ENCODE measurements at places on chromosomes 2 and 18.

DNA sequence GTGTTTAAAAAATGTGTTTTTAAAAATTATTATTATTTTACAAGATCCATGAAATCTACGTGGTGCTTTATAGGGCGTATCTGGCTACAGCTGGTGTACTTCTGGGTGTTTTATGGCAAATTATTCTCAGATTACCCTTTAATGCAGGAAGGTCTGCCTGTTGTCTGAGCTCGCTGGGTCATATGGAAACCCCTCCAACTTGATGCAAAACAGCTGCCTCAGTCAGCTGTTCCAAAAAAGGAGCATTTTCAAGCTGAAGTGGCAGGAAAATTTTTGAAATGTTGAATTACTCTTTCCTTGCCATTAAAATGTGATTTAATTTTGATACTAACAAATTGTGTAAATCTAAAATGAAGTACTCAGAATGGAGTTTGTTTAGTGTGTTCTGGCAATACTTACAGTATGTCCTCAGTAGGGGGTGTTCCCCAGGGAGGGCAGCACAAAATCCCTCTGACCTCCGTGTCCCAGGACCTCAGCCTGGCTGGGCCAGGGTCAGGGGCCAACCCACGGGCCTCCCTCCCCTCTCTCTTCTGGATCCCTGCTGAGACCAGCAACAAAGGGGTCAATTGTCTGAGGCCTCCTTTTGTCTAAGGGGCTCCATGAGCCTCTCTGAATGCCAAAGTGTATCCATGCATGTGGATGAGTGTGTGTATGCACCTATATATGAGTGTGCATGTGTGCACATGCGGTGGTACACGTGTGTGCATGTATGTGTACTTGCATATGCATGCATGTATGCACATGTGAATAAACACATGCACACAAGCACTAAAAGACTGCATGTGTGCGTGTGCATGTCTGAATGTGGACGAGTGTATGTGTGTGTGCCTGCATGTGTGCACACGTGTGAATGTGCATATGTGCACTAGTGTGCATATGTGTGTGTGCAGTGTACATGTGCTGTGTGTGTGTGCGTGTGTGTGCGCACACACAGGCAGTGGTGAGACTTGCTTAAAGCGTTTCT lies 105.4 kb downstream of the ACOXL start:
- no peak for DNase-seq

- no peak for DNase-seq
These were observed 35.4 kb downstream of the ANKRD29 start for GRCh38 chr18:23627321-23627720.

DNA sequence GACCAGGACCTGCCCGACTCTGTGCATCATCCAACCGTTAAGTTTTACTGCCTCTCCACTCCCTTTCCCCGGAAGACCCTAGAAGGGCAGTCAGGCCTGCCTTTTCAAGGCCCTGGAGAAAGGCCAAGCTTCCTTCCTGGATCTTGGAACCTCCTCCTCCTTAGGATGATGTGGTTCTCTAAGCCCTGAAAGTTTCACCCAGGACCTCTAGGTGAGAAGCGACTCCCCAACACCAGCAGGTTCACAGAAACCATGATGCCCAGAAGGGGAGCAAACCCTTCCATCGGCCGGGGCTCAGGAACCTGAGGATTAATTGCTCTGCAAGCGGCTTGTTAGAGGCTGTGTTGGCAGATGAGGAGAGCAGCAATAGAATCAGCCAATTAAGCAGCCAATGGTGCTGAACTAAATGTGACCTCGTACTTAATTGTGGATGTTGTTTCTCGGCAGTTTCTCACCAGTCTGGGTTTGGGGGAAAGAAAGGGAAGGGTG lies 94.2 kb upstream of the FZD7 start:
- DNase-seq, result no peak

DNA sequence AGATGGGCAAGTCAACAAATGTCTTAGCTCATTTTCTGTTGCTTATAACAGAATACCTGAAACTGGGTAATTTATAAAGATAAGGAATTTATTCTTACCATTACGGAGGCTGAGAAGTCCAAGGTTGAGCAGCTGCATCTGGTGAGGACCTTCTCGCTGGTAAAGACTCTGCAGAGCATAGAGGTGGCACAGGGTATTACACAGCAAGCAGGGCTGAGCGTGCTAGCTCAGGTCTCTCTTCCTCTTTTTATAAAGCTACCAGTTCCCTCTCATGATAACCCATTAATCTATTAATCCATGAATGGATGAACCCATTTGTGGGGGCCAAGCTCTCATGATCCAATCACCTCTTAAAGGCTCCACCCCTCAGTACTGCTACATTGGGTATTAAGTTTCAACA lies 109.1 kb downstream of the CDK15 start:
- no peak for DNase-seq

DNA sequence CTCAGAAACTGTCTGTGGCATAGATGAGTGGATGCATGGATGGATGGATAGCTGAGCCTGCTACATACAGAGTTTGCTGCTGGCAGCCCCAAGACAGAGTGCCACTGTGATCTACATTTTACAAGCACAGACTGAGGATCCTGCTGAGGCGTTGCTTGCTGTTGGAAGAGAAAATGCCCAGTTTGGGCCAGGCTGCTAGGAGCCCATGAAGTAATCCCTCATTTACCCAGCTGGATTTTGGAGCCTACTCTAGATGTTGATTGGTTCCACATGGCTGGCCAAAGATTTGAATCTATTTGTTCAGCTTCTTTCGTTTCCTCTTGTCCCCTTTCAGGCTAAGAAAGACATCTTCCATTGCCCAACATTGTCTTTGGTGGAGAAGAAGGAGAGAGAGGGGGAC lies 261.3 kb downstream of the CLIP4 start:
- no peak for DNase-seq

DNA sequence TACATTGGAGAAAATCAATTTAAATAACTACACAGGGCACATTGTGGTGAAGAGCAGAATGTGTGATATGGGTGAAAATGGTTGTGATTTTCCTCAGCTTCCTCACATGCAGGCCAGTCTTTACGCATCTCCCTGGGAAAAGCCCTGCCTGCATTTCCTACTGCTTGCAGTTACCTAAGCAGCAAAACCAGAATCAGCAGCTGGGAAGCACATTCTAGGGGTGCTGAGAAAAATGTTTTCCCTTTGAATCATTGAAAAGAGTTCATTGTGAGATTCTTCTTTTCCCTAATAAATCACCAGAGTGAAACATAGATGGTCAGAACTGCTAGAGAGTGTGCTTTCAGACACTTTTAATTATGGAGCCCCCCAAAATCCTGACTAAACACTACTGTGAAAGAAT lies 656.0 kb downstream of the TDRD15 start:
- DNase-seq, result no peak

- DNase-seq, result no peak
These were observed 541 bp upstream of the SCYGR3 start for GRCh38 chr2:227615181-227615580.

GRCh38 chr18:32366586-32367538 lies 103.8 kb downstream of the GAREM1 start:
- no peak for DNase-seq

GRCh38 chr2:165568361-165568760 lies 98.9 kb downstream of the CSRNP3 start:
- DNase-seq, result no peak

GRCh38 chr18:38019292-38019691 lies 453.7 kb upstream of the CELF4 start:
- no peak for DNase-seq

- no peak for DNase-seq
These were observed 76.2 kb upstream of the STK39 start for GRCh38 chr2:168323529-168324021.

- no peak for DNase-seq
These were observed 107.4 kb downstream of the ARL6IP6 start for GRCh38 chr2:152825834-152826233.

- DNase-seq, result no peak
These were observed 3.3 kb upstream of the YWHAQ start for GRCh38 chr2:9634133-9634532.

DNA sequence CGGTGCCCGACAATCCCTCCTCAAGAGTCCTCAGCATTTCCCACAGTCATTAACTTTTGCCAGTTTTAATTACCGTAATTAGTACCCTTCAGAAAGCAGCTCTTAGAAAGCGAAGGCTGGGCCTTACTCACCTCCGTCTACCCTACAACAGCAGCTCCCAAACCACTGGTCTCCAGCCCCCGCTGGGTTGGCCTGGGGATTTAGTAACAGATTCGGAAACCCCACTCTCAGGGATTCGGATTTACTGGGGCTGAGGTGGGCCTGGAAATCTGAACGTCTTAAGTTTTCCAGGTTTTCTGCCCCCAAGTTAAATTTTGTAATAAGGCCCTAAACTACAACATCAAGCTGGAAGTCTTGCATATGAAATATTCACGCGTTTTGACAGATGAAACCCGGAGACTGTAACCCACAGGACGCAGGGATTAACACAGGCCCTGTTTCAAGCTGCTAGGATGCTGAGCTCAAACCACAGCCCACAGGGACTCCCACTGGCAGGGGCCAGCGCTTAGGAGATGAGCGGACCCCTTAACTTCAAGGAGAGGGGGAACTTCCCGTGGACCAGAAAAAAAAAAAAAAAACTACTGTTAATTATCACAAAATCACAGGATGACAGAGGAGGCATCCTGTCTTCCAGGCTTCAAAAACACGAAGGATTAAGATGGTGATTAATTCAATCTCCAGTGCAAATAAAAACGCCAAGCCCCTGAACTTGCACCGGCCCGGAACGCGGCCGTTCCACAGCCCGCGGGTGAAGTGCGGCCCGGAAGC lies 985 bp downstream of the ILKAP start:
- no peak for DNase-seq

- no peak for DNase-seq
These were observed 29.3 kb downstream of the SERPINE2 start for GRCh38 chr2:224009605-224010315.

GRCh38 chr2:151720521-151720920 lies 13.8 kb downstream of the NEB start:
- DNase-seq, result no peak

- no peak for DNase-seq
These were observed 4.8 kb downstream of the DHRS9 start for GRCh38 chr2:169073963-169074751.

DNA sequence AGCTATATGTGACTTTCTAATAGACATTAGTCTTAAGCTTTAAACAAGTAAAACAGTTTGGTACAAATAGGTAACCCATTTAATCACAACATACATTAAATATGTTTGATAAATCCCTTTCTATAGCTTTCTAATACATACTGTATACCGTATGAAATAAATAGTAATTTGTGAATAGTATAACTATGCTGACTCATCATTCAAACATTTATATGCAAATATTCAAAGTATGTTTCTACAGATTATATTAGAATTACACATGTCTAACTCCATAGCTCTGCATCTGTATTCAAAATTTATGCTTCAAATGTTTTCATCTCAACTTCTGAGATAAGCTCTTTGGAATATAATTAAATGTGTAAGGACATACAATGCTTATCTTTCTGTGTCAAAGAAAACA lies 142.7 kb upstream of the ZNF804A start:
- no peak for DNase-seq

DNA sequence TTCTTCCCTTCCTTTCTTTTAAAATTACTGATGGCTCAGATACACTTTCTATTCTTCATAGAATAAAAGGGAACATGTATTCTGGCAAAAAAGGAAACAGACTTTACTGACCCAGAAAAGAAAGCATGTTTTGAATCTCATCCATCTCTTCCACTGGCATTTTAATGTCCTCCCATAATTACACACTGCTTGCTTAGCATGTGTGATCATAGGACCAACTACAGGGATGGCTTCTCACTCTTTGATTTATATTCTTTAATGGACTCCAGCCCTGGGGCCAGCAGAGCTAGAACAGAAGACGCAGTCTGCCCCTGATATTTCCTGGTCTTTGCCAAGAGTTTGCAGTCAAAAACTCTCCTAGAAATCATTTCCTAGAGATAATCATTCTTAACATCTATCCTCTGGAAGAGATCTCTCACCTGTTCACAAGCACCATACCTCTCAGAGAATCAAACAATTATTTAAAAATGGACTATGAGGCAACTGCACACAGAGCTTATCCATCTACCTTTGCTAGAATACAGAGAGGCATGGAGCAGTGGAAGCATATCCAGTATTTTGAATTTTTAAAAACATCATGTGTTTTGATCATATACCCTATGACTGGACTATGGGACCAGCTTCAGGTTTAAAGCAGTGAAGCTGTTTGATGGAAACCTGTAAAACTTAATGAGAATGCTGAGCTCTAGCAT lies 429.1 kb downstream of the NRXN1 start:
- DNase-seq, result no peak

- peak; percentile 85 for DNase-seq
These were observed 50.6 kb upstream of the ZEB2 start for GRCh38 chr2:144570566-144570965.

DNA sequence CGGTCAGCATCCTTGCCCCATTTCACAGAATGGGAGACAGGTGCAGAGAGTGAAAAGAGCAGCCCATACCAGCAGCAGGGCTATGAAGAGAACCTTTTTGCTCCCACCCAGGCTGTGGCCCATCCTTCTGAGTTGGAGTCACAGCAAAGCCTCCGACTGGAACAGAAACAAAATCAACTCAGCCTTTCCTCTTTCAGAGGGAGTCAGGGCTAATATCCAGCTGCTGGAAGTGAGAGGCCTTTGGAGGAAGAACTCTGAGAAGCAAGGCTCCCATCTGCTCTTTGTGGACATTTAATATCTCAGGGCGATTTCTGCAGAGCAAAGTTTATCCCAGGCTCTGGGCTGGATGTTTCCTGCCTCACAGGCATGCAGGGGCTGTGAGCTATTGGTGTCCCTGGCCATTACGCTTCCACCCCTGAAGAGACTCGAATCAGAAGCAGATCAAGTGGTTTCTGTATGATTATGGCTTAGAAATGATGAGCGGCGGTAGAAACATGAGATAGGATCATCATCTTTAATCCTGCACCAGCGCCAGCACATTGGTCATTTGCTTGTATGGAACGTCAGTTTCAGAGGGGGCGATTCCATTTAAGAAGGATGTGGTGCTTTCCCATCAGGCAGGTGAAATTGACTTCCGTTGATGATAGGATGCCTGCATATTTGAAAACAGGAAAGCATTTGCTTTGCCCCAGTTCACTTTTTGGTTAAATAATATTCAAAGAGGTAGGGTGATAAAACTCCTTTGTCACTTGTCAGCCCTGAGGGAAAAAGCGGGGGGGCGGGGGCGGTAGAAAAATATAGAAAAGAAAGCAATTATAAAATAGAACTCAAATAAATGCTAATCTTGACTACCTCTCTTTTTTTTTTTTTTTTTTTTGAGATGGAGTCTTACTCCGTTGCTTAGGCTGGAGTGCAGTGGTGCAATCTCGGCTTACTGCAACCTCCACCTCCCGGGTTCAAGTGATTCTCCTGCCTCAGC lies 152.4 kb downstream of the LRRC30 start:
- no peak for DNase-seq

DNA sequence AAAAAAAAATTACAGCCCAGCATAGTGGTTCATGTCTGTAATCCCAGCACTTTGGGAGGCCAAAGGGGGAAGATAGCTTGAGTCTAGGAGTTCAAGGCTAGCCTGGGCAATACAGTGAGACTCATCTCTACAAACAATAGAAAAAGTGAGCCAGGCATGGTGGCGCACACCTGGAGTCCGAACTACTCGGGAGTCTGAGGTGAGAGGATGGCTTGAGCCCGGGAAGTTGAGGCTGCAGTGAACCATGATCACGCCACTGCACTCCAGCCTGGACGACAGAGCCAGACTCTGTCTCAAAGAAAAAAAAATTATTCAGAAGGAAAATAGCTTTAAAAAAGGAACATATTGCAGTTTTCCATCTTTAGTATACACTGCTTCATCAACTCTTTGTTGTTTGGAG lies 47.8 kb downstream of the CYP27C1 start:
- no peak for DNase-seq

GRCh38 chr2:230503798-230504197 lies 87.8 kb downstream of the SP100 start:
- DNase-seq, result no peak

All from bone marrow (tissue), 2 donors.